ENCODE measurements at places on chromosomes 7 and 10.

DNA sequence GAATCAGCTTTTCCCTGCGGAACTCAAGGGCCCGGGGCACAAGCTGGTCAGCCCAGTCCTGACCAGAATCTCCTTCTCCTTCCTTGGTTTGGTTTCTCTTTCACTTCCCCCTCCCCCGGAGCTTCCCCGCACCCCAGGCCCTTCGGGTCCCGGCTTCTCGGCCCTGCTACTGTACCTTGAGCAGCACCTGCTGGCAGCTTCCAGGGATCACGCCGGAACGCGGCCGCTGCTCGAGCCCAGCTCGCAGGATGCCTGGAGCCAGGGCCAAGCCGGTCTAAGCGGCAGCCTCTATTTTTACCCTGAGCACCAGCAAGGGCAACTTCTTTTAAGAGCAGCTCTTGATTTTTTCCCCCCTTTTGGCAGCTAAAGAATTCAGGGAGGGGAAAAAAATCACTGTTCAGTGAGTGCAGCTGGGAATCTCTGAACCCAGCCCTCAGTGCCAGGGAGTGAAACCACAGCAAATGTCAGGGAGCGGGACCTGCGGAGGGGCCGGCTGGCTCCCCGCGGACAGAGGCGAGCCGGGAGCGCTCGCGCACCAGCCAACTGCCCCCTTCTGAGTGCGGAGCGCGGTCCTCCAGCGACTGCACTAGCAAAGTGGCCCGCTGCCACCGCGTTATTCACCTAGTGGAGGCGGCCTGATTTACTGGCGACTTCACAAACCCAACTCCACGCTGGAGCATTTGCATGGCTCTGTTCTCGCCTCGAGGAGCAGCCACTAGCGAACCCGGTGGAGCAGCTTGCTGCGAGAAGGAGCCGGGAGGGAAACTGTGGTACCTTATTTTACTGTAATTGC lies 2.4 kb upstream of the INHBA start:
- DNase-seq = no peak

DNA sequence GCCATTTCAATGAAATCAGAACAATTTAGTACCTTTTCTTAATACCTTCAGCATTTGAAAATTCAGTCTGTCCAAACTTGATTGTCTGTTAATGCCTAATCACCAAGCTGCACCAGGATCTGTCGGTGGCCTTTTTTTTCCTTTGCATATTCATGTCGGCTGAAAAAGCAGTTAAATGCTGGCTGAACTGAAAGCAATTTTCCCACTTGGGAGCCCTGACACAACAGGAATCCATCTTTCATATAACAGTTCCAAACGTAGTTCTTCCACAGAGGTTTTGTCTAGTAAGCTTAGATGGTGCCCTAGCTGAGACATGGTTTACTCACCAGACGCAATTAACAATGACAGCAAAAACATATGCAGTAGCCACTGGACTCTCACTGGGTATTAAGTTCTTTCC lies 83.6 kb upstream of the CHCHD3 start:
- DNase-seq = no peak

GRCh38 chr7:30001998-30002397 lies 12.4 kb upstream of the SCRN1 start:
- DNase-seq = no peak

GRCh38 chr10:59644841-59645240 lies 64.8 kb downstream of the SLC16A9 start:
- no peak for DNase-seq

- no peak for DNase-seq
Measured at GRCh38 chr10:78846760-78847159, 222.0 kb upstream of the ZMIZ1 start.

All from Panc1 (cell line).